ENCODE measurements at places on chromosomes 13 and 19.

DNA sequence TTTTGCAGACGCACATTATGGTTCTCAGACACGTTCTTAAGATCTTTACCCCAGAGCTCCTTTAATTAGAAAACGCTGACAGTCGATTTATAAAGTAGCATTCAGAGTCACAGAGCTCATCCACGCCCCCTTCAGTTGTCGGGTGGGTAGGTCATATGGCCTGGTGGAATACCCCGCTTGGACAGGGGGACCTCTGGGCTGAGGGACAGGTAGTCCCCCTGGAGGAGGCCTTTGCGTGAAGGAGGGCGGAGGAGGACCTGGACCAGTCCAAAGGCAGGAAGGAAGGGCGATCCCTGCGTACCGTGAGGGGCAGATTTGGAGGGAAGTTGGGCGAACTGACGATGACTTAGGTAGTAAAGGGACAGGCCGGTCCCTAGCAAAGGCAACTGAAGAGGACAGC, 20.5 kb downstream of the VASP start:
- no peaks in the 10 kb centered on the region for H3K4me1 ChIP-seq
- no peak for DNase-seq
- H3K4me3 ChIP-seq = peak overlapping the region; percentile 68
- H3K27ac ChIP-seq = peak overlapping the region; percentile 83
- H3K36me3 ChIP-seq = no peaks in the 10 kb centered on the region

GRCh38 chr19:47663911-47664771, 49.1 kb upstream of the EHD2 start:
- H3K27ac ChIP-seq = peak overlapping the region; percentile 99
- no peaks in the 10 kb centered on the region for H3K36me3 ChIP-seq
- no peaks in the 10 kb centered on the region for H3K27me3 ChIP-seq
- no peak overlapping the region for H3K4me3 ChIP-seq

GRCh38 chr13:47306991-47307390, 410.1 kb upstream of the HTR2A start:
- DNase-seq = no peak
- H3K27me3 ChIP-seq = no peaks in the 10 kb centered on the region
- H3K4me3 ChIP-seq = no peak overlapping the region
- H3K36me3 ChIP-seq = no peaks in the 10 kb centered on the region
- no peaks in the 10 kb centered on the region for H3K4me1 ChIP-seq

- no peak overlapping the region for H3K27ac ChIP-seq
- DNase-seq = no peak
- no peak overlapping the region for H3K4me3 ChIP-seq
- H3K36me3 ChIP-seq = no peaks in the 10 kb centered on the region
- H3K4me1 ChIP-seq = no peaks in the 10 kb centered on the region
These were observed 8.1 kb upstream of the MRPS31 start for GRCh38 chr13:40779049-40779448.

- no peaks in the 10 kb centered on the region for H3K4me1 ChIP-seq
- no peak overlapping the region for H3K4me3 ChIP-seq
- H3K27me3 ChIP-seq = no peaks in the 10 kb centered on the region
- DNase-seq = no peak
- H3K27ac ChIP-seq = no peak overlapping the region
These were observed 272.0 kb downstream of the LMO7 start for GRCh38 chr13:75908141-75908540.

- no peaks in the 10 kb centered on the region for H3K4me1 ChIP-seq
- no peak for DNase-seq
- no peak overlapping the region for H3K4me3 ChIP-seq
- no peaks in the 10 kb centered on the region for H3K36me3 ChIP-seq
These were observed 628.3 kb upstream of the SLC10A2 start for GRCh38 chr13:103694471-103694870.

- DNase-seq = no peak
- H3K36me3 ChIP-seq = no peaks in the 10 kb centered on the region
- no peaks in the 10 kb centered on the region for H3K4me1 ChIP-seq
- no peak overlapping the region for H3K27ac ChIP-seq
These were observed 2.6 kb upstream of the CARD8 start for GRCh38 chr19:48258350-48258749.

DNA sequence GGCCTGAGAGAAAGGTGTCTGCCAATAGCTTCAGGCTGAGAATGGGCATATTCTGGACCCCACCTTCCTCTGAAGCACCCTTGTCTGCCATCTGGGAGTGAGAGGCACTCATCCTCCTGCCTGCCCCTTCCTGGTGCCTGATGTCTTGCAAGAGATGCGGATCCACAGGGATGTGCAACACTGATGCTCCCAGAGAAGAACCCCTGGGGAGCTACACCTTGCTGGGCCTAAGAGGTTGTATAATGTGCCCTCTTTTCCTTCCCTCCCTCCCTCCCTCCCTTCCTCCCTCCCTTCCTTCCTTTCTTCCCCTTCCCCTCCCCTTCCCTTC, 34.6 kb downstream of the ADPRHL1 start:
- no peak for DNase-seq
- no peaks in the 10 kb centered on the region for H3K36me3 ChIP-seq
- no peak overlapping the region for H3K27ac ChIP-seq
- no peak overlapping the region for H3K4me3 ChIP-seq

DNA sequence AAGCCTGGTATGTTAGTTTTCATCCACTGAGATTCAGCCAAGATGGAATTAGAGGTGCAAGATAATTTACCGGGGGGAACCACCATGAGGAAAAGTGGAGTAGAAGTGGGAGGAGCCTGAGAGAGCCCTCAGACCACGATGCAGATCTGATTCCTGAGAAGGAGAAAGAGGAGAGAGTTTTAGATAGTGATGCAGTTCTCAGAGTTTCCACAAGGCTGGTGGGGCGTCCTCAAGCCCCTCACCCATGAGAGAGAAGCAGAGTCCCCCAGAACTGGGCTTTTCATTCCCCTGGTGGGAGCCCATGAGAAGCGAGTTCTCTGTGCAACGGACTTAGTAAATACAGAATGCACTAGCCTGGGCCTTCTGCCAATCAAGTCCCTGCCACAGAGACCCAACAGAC, 18.1 kb downstream of the CEACAM5 start:
- H3K27ac ChIP-seq = no peak overlapping the region
- DNase-seq = no peak
- no peaks in the 10 kb centered on the region for H3K27me3 ChIP-seq
- H3K36me3 ChIP-seq = no peaks in the 10 kb centered on the region
- no peak overlapping the region for H3K4me3 ChIP-seq

DNA sequence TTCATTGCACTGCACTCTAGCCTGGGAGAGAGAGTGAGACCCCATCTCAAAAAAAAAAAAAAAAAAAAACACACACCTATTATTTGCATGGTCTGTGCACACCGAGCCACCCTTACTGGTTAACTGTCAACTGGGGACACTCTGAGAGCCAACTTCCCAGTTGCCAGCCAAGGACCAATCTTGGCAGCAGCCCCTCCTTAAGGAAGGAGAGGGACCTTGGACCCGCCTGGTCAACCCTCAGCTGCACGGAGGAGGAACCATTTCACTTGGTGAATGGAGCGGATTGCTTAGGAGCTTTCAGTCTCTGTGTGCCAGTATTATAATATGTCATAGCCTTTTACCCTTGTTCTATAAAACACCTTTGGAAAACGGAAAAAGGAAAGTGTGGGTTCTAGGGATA, 24.9 kb downstream of the MICOS13 start:
- H3K4me1 ChIP-seq = no peaks in the 10 kb centered on the region
- no peaks in the 10 kb centered on the region for H3K27me3 ChIP-seq
- no peak overlapping the region for H3K27ac ChIP-seq

GRCh38 chr19:31706691-31707620, 357.7 kb upstream of the TSHZ3 start:
- H3K36me3 ChIP-seq = no peaks in the 10 kb centered on the region
- peaks cover 3% of the 10 kb centered on the region for H3K27me3 ChIP-seq
- DNase-seq = no peak
- no peaks in the 10 kb centered on the region for H3K4me1 ChIP-seq

- no peak for DNase-seq
- no peak overlapping the region for H3K27ac ChIP-seq
- H3K36me3 ChIP-seq = no peaks in the 10 kb centered on the region
- H3K4me3 ChIP-seq = no peak overlapping the region
- no peaks in the 10 kb centered on the region for H3K27me3 ChIP-seq
- H3K4me1 ChIP-seq = no peaks in the 10 kb centered on the region
These were observed 12.9 kb downstream of the TMEM143 start for GRCh38 chr19:48350856-48351255.

DNA sequence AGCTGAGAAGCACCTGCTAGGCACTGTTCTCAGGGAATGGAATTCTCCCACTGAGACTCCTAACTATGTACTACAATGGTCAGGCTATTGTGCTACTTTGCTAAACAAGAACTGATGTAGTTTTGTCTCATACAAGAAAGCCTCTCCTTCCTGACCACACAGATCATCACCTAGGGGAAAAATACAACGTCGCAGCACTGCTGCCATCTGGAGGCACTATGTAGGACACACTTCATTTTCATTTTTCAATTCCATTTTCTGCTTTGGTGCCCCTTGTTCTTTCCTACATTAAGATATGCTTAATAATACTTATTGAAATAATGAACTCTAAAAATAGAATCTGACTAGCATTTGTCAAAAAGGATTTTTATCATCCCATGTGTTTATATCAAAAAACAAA, 21.1 kb downstream of the PROSER1 start:
- H3K27me3 ChIP-seq = no peaks in the 10 kb centered on the region
- H3K4me3 ChIP-seq = no peak overlapping the region
- DNase-seq = no peak
- H3K27ac ChIP-seq = no peak overlapping the region
- H3K36me3 ChIP-seq = peaks cover 8% of the 10 kb centered on the region

DNA sequence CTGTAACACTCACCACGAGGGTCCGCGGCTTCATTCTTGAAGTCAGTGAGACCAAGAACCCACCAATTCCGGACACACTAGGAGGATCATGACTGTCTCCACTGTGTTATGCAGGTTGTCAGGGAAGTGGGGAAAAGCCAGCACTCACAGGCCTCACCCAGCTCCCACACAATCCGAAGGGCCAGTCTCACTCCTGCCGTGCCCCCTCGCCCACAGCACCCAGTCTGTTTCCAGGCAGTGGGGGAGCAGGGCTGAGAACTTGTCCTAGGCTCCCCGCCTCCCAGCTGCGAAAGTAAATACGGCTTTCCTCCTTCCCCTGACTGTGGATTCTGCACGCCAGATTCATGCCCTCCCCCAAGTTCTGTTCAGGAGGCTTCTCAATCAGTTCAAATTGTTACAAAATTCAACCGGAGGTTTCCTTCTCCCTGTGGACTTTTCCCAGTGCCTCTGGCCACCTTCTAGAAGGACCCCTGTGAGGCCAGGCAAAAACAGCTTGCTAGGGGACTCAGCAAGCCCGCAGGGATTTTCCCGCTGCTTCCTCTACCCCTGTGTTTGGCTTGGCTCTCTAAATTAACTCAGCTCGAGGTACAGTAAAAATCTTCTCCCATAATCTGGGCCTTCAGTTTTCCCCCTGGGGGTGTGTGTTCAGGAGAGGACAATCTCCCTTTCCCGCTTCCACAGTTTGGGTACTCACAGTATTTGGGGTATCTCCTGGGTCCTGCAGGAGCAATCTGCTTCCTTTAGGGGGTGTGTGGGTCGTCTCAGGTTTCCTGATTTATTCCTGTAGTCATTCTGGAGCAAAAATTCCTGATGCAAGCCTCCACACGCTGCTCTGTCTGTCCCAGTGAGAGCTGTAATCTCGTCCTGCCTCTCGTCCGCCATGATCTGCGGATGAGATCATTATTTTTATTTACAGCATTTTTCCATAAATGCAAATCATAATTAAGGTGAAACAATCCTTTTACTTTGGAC, 899.8 kb downstream of the GPC5 start:
- DNase-seq = no peak
- H3K4me3 ChIP-seq = no peak overlapping the region
- no peak overlapping the region for H3K27ac ChIP-seq
- no peaks in the 10 kb centered on the region for H3K4me1 ChIP-seq

- H3K4me1 ChIP-seq = no peaks in the 10 kb centered on the region
- no peak overlapping the region for H3K27ac ChIP-seq
- H3K27me3 ChIP-seq = no peaks in the 10 kb centered on the region
- no peak for DNase-seq
- no peak overlapping the region for H3K4me3 ChIP-seq
- no peaks in the 10 kb centered on the region for H3K36me3 ChIP-seq
These were observed 455.7 kb downstream of the FGF9 start for GRCh38 chr13:22126433-22127021.

- H3K4me1 ChIP-seq = no peaks in the 10 kb centered on the region
- no peaks in the 10 kb centered on the region for H3K27me3 ChIP-seq
- no peak overlapping the region for H3K4me3 ChIP-seq
- no peak overlapping the region for H3K27ac ChIP-seq
- no peak for DNase-seq
- H3K36me3 ChIP-seq = no peaks in the 10 kb centered on the region
These were observed 60.9 kb upstream of the ZNF527 start for GRCh38 chr19:37309834-37310575.

DNA sequence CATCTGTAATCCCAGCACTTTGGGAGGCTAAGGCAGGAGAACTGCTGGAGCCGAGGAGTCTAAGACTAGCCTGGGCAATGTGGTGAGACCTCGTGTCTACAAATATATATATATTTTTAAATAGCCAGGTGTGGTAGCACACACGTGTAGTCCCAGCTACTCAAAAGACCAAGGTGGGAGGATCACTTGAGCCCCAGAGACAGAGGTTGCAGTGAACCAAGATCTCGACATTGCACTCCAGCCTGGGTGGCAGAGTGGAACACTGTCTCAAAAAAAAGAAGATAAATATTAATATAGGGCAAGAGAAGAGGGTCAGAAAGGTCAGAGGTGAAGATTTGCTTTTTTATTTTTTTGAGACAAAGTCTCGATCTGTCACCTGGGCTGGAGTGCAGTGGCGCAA, 5.5 kb upstream of the MRPL4 start:
- no peak overlapping the region for H3K4me3 ChIP-seq
- no peak for DNase-seq
- H3K4me1 ChIP-seq = no peaks in the 10 kb centered on the region
- H3K27me3 ChIP-seq = no peaks in the 10 kb centered on the region
- H3K36me3 ChIP-seq = no peaks in the 10 kb centered on the region
- H3K27ac ChIP-seq = no peak overlapping the region

- no peak overlapping the region for H3K4me3 ChIP-seq
- no peaks in the 10 kb centered on the region for H3K36me3 ChIP-seq
- H3K4me1 ChIP-seq = no peaks in the 10 kb centered on the region
- H3K27ac ChIP-seq = no peak overlapping the region
These were observed 9.4 kb upstream of the SEMA6B start for GRCh38 chr19:4568886-4569285.

GRCh38 chr13:34410678-34411077, 531.4 kb upstream of the NBEA start:
- H3K4me1 ChIP-seq = no peaks in the 10 kb centered on the region
- no peaks in the 10 kb centered on the region for H3K36me3 ChIP-seq
- no peak overlapping the region for H3K27ac ChIP-seq
- no peaks in the 10 kb centered on the region for H3K27me3 ChIP-seq

- no peaks in the 10 kb centered on the region for H3K27me3 ChIP-seq
- H3K36me3 ChIP-seq = no peaks in the 10 kb centered on the region
- no peak for DNase-seq
- no peak overlapping the region for H3K27ac ChIP-seq
These were observed 4.8 kb downstream of the GYS1 start for GRCh38 chr19:48988286-48988685.

DNA sequence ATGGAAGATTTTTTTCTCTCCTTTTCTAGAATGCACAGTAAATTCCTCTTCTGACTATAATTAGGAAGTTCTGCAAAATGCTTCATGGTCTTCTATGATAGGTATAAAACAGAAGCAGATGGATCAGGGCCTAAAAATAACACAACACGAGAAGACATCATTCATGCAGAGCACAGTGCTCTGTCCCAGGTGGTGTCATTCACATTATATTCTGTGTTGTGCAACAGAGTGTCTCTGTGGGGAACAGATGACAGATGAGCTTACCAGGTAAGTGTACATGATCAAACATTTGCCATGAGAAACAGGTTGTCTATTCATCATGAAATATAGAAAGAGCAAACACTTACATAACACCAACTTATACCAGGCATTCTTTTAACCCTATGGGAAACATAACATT, 288.3 kb downstream of the KCTD12 start:
- no peak for DNase-seq
- H3K36me3 ChIP-seq = no peaks in the 10 kb centered on the region
- no peaks in the 10 kb centered on the region for H3K27me3 ChIP-seq
